ENCODE measurements at places on chromosomes 4 and X.

- DNase-seq, result no peak
These were observed 10.5 kb upstream of the GLUD2 start for GRCh38 chrX:121036951-121037350.

- no peak for DNase-seq
These were observed 221.2 kb upstream of the PABPC4L start for GRCh38 chr4:134422776-134423175.

DNA sequence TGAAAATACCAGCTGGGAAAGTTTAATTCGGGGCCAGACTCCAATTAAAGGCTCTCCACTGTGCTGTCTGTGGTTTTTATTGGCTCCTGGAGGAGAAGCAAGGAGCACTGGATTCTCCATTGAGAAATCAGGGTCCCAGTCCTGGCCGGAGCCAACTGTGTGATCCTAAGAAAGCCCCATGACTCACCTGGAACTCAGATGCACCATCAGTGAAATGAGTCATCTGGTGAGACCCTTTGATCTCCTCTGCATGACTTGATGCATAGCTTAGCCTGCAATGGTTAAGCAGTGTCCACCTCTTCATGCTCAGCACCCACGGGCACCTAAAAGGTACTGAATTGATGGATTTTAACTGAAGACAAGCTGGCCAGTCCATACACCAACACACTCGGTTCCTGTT lies 119.2 kb upstream of the VCX3B start:
- DNase-seq, result no peak

DNA sequence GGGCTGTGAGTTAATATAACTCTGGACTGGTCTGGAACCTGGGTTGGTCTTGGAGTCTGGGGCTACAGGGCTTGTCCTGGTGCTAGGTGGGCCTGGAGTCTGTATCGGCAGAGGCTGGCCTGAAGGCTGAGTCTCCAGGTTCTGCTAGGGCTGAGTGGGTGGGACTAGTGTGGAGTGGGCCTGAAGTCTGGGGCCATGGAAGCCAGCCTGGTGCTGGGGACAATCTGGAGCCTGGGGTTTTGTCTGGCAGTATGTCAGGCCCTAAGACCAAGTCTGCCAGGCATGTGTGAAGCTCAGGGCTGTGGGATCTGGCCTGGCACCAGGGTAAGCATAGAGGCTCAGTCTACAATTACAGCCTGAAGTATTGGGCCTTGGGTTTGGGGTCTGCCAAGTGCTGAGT lies 742.6 kb upstream of the GRIA3 start:
- DNase-seq, result no peak

DNA sequence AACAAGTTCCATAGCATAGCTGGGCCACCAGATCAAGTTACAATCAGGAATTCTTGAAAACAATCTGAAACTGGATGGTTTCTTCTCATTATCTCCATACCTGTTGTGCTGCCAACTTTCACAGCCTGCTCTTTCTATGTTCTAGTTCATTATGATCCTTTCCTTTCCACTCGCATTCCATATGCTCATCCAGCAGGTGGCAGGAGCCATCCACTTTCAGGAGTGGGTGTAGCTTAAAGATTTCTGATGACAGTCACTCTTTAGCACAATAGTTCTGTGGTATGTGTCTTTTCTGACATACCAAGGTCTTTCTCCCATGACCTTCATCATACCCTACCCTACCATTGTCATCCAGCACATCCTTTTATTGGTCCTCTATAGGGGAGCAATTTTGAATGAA lies 46.4 kb downstream of the PAGE2 start:
- DNase-seq, result no peak

DNA sequence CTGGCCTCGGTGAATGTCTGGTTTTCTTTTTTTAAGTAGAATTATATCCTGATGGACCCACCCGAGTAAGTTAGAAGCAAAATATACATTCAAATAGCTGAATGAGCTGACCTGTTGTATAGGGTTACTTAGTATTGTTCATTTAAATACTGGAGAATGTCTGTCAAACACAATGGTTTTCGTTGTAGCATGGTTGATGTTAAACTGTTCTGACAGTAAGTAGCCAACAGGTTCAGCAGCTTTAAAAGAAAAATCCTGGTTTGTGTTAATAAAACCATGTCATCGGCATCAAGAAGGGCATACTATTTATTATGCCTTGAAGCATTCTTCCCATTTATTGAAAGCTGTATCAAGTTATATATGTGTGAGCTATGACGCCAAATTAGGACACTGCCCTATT lies 149.6 kb downstream of the ANAPC10 start:
- DNase-seq, result no peak

GRCh38 chr4:78764498-78764961 lies 11.6 kb upstream of the BMP2K start:
- DNase-seq, result no peak

DNA sequence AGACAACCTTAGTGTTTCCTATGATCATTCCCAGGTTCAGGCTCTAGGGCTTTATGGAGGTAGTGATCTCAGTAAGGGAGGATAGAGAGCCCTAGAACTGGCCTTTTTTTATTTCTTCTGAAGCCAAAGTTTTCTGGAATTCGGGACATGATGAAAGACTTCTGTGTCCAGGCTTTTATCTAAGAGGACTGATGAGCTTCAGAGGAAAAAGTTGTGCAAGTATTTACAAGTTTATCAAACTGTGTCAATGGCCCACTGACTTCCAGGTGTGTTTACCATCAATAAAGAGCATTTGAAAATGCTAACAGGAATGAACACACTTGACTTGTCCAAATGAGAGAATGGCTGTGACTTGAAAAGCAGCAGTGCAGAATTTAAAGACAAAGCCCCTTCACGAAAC lies 254.6 kb downstream of the DCTD start:
- DNase-seq, result no peak

DNA sequence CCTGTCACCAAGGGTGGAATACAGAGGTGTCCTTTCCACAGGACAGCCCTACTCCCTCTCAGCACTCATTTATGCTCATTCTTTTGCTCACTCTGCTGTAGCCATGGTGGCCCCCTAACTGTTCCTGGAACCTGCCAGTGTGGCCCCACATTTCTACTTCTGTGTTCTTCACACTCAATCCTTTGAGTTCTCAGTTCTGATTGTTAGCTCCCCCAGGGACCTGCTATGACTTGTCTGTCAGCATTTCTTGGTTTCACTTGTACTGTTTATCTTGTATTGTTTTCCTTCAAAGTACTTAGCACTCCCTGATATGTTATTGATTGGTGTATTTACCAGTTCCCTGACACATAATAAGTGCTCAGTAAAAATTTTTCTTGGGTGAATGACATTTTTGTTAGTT lies 14.9 kb downstream of the VBP1 start:
- no peak for DNase-seq

DNA sequence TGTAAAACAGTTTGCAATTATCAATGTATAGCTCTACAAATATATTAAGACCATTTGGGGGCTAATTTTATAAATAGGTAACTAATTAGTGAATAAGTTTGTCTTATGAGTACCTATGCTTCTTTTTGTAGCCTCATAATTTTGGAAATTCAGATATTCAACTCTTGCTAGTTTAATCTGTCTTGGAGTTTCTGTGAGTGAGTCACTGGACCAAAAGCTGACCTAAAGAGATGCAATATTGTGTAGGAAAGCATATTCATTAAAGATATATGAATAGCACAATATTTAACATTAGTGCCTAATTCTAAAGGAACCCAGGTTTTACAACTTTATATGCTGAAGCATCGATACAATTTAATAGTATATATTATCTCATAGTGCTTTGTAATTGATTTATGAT lies 161.3 kb upstream of the PCDH18 start:
- DNase-seq, result no peak

GRCh38 chr4:88104902-88105610 lies 53.4 kb downstream of the ABCG2 start:
- no peak for DNase-seq

GRCh38 chrX:119453202-119453601 lies 15.0 kb upstream of the SLC25A5 start:
- DNase-seq, result no peak

- no peak for DNase-seq
These were observed 60.2 kb downstream of the RGS12 start for GRCh38 chr4:3352941-3353594.

GRCh38 chr4:91198951-91199350 lies 1071.8 kb downstream of the CCSER1 start:
- no peak for DNase-seq

DNA sequence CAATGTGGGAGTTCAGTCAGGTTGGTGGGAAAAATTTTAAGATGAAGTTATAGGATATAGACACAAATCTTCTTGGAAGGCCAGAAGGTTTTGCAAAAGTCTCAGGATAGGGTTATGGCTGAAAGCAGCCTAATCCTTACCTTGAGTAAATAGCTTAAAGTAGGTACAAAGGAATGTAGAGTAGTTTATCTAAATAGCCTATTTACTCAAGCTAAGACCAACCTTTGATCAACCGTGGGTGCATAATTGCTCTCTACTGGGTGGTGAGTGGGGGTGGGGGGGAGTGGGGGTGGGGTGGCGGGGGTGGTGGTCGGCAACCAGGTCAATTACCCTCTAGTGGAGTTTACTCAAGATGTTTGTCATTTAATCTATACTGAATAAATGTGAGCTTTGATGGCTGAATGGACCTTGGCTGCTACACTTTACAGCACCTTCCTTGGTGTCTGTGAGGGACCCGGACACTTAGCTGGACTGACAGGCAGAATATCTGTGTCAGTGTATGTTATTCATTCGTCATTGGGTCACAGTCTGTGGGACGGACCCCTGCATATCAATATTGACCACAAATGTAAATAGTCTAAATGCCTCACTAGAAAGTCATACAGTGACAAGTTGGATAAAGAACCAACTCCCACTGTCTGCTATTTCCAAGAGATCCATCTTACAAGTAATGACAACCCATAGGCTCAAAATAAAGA lies 545.7 kb upstream of the PABPC4L start:
- no peak for DNase-seq

DNA sequence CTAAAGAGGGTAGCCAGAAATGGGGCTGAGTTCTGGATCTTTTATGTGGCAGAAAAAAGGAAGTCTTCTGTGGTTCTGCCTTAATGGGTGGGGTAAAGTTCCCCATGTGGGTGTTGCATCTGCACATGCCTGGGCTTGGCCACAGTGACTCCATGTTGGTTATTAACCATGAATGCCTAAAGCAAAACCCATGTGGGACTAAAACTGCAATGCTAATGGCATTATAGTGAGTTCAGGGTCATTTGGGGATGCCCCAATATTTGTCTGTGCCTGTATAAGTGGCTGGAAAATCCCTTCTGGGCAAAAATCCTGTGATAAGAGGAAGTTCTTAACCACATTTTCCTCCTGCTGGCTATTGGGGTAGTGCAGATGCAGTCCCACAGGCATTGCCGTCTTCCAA lies 857.4 kb downstream of the FAT4 start:
- DNase-seq, result no peak

DNA sequence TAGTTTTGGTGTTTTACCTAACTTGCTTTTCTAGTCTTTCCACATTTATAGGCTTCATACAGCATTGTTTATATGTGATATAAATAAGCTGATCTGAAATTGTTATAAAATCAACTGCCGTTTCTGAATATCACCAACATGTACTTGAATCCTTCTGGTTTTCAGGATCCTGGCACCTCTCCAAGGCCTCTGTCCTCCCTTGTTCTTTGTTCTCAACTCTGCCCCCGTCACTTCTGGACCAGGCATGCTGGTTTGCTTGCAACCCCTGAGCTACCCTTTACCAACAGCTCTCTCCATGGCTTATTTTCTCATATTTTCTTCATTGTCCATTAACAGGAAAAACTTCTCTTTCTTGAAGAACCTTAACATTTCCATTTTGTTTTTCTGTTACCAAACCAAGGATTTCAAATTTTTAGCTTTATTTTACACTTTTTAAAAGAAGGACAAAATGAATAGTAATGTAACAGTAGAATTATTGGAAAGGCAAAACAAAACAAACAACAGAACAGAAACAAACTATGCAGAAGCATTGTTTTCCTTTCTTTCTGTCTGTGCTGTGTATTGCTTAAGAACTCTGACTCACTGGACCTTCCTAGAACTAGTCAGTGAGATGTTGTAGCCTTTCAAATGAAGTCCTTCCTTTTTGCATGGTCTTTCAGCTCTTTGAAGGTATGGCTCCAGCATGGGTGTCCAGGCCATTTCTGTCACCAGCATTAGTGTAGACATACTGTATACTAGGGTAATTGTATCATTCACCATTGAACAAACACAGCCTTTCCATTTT lies 44.8 kb downstream of the BANK1 start:
- DNase-seq, result no peak

DNA sequence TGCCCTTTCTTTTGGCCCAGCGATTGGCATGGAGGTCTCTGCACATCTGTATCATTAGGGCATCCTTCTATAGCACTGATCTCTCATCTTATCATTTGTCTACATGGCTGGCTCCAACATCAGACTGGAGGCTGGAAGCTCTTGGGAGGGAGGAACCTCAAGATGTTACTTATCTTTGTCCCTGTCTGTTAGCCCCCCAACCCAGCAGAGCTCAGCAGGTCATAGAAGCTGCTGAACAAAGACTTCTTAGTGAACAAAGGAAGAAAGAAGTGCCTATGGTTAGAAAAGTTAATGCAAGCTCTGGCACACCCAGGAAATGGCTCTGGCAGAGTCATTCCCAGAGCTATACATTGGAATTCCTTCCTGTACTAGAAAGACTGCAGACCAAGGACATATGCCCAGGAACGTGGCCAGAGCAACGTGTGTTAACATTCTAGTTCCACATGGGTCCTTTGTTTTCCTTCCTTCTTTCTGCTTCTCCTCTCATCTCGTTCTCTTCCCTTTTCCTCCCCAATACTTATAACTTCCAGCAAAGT lies 74.0 kb downstream of the SEL1L3 start:
- DNase-seq, result no peak

DNA sequence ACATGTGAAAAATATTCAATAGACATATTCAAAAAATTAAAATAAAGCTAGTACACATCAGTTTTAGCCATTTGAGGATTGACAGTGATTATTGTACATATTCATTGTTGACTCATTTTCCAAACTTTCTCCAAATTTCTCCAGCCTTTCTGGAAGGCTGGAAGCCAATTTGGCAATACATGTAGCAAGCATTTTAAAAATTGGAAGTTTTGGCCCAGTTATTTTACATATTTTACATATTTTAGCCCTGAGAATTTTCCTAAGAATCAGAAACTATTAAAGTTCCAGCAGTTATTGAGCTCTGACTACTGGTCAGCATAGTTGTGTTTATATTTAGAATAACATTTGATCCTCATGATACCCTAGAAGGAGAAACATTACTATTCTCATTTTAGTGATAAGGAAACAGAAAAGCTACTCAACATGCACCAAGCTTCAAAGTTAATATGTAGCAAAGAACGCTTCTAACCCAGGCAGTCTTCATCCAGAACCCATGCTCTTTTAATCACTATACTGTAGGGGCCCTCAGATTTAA lies 3.2 kb downstream of the CABS1 start:
- no peak for DNase-seq

GRCh38 chr4:35972814-35973213 lies 271.5 kb downstream of the ARAP2 start:
- no peak for DNase-seq

GRCh38 chr4:176256921-176257320 lies 12.1 kb downstream of the ASB5 start:
- DNase-seq, result no peak

Measured in stimulated activated CD8-positive, alpha-beta memory T cell treated with anti-CD3 and anti-CD28 coated beads, Interleukin-2, amount 100 ng/mL, for 1 hour (primary cell).